NCI-H1436 treated with DMSO at 0.1 percent for 48 hours (cell line): ENCODE measurements at places on chromosomes 5 and 9.

DNA sequence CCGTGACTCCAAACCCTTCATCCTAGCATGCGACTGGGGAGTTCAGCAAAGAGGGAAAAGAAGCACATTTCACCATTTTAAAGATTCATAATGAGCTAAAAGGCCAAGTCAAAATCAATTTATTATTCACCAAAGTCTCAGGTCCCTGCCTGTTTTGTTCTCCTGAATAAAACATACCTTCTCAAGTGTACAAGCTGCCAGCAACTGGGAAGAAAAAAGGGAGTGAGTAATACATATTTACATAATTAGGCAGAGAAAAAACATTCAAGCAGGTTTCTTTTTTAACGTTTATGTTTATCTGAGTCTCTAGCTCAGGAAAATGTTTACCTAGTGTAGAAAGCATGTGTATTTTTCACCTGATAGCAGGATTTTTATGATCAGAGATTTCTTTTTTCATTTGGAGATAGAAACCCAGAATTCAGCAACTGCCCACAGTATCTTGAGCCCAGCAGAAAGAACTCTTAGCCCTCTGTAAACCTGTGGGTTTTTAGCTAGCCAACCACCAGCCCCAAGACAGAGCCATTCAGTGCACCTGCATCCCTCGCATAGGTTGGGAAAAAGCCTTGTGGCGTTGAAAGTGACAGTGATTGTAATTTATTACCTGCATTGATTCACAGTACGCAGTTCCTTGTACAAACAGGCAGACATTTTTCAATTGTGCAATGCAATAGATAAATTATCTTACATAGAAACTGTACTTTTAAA, 117.9 kb upstream of the GRIA1 start:
- DNase-seq, result peak; percentile 84

- DNase-seq, result no peak
These were observed 29.0 kb downstream of the VAV2 start for GRCh38 chr9:133963166-133963565.

- DNase-seq, result no peak
These were observed 31.8 kb downstream of the CCNJL start for GRCh38 chr5:160280384-160281095.

DNA sequence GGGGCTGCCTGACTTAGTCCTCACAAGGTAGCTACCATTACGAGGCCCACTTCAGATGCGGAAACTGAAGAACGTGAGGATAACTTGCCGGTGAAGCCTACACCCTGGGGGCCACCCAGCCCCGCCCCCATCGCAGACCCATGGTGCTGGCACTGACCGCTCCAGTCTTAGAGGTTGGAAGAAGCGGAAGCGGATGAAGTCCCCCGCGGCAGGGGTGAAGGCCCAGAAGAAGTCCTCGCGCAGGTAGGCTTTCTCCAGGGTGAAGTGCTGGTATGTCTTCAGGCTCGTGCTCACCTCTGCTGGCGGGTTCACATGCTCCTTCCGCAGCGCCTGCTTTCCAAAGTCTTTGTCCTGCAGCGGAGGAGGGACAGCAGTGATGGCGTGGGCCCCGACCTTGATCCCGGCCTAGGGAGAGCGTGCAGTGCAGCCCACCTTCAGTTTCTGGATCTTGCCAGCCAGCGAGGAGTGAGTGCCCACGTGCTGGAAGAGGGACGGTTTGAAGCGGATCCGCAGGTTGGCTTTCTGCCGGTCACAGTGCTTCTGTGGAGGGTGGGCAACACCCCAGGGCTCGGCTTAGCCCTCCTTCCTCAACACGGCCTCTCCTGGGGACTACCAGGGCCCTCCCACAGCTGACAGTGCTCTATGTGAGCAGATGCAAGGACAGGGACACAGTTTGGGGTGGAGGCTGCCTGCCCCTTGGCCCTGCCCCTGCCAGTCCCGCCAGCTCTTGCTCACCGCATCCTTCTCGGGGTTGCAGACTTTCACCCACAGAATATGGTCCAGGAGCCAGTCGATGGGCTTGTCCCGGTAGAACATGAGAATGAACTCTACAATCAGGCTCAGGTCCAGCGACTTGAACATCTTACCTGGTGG, 5.2 kb downstream of the LTC4S start:
- no peak for DNase-seq

DNA sequence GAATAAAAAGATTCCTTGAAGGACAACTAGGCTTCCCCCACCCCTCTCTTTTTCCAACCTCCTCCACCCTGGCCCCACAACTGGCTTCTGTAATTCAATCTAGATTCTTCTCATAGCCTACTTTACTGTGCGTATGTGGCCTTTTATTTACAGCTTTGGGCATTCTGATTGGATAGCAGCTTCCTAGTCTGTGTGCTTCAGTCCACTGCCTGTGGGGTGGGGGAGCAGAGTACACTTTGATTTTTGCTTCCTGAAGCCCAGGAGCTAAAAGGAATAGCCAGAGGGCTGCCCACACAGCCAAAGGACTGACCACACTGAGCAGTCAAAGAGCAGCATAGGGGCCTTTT, 30.4 kb downstream of the RUSC2 start:
- no peak for DNase-seq

DNA sequence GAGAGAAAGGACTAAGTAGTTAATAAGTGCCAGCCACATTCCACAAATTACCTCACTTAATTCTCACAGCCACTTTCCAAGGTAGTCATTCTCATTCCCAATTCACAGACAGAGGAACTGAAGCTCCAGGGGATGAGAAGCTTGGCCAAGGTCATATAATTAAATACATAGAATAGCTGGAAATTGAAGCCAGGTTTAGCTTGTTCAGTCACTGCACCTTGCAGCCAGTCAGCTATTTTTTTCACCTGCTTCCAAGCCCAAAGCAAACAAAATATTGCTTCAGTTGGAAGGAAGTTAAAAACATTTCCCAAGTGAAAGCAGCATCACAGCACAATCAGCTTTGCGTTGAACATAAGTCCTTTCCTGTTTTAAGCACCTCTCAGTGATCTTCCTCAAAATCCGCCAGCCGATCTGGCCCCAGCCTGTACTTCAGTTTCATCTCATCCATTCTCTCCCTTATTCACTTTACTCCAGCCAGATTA, 4.8 kb downstream of the ALDH1A1 start:
- no peak for DNase-seq

DNA sequence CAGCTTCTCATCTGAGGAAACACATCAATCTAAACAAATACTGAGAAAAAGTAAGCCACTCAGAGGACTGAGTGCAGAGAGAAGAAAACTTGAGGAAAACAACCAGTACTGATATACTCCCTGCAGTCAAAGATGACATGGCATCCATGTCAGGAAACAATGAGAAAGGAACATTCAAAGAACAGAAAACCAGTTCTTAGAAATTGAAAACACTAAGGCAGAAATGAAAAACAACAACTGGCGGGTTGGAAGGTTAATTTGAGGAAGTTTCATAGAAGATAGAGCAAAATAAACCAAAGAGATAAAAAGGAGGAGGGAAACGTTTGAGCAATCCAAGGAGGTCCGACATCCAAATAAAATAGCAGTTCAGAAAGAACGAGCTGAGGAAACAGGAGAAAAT, 475.2 kb downstream of the HINT1 start:
- no peak for DNase-seq

DNA sequence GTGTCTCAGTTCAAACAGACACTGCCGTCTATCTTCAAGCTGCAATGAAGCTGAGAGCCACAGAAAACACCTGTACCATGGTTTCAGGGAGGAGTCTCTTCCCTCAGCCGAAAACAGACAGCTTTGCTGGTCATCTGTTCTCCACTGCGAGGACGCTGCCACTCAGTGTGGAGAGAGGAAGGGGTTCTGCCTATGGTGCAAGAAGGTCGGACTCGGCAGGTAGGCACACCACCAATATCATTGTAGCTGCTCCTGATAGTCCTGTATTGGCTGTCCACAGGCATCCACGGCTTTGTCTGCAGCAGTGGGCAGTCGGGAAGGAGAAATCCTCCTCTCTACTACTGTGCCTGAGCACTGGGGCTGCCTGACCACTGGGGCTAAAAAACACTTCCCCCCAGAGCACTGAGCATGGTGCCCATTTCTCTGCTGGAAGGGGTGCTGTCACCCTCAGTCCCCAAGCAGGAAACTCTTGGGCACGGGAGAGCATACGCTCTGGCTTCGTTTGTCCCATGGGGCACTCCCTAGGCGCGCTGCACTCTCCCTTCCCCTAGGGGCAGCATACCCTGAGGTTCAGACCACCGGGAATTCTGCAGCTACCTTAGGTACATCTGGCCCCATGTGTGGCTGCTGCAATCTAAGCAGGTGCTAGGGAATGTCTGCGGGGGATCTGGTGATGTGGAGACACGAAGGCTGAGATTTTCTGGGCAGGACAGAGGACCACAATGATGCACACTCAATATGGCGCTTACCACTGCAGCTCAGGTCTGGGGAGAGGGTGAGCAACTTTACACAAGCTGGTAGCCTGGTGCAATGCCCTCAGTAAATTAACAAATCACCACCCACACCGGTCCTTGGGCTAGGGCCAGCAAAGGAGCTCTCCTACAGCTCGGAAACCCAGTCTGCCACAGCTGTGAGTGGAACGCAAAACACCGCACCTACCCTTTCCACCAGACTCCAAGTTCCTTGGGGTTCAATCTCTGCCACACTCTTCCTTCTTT, 880.9 kb upstream of the SEMA6A start:
- no peak for DNase-seq

DNA sequence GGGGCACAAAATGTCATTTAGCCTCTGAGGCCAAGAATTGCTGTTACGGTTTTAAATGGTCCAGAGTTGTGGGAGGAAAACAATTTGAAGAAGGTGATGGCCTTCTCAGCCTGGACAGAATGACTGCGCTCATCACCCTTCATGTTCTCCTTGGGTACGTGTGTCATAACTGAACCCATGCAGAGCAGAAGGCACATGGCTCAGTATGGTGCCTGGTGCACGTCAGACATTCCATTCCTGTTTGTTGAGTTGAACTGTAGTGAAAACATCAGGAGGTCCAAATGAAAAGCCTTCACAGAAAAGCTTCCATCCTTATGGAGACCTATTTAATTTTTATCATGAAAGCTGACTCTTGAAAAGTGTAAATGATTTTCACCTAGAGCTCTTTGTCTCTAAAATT, 133.2 kb downstream of the CFAP90 start:
- no peak for DNase-seq

DNA sequence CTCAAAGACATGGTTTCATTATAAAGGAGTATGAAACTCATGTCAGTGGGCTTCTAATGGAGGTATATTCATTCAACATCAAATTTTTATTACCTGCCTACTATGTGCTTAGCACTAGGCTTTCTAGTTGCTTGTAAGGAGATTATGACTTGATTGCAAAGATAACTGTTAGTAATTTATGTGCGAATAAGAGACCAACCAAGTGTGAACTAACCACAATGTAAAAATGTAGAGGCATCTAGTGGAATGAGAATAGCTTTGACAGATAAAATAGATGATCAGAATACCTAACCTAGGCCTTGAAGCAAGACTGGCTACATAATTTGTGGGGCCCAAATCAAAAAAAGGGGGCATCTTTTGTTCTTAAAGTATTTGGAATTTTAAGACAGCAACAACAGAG, 13.0 kb upstream of the PPP2R2B start:
- no peak for DNase-seq

GRCh38 chr9:91914404-91914803, 35.6 kb downstream of the ROR2 start:
- DNase-seq, result no peak

DNA sequence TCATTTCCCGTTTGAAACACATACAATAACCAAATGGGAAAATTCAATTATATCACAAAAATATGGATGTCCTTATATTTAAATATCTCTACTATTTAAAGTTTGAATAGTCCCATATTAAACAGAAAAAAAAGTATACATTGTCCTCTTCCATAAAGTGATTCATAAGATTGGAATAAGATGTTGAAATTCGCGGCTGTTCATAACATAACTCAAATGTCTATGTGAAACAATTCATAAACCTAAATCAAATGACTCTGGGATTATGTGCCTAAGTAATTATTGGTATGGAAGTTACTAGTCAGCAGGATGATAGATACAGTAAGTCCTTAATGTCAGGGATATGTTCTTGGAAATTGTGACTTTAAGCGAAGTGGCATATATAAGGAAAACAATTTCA, 3.9 kb upstream of the EFNA5 start:
- DNase-seq, result no peak

GRCh38 chr5:180830253-180831138, 27.9 kb upstream of the MGAT1 start:
- DNase-seq, result no peak

- DNase-seq, result no peak
These were observed 107.3 kb upstream of the PTGER4 start for GRCh38 chr5:40572391-40572790.

GRCh38 chr9:70534061-70534460, 119.6 kb upstream of the KLF9 start:
- no peak for DNase-seq

- no peak for DNase-seq
These were observed 29.8 kb downstream of the TNFAIP8 start for GRCh38 chr5:119385536-119386128.

DNA sequence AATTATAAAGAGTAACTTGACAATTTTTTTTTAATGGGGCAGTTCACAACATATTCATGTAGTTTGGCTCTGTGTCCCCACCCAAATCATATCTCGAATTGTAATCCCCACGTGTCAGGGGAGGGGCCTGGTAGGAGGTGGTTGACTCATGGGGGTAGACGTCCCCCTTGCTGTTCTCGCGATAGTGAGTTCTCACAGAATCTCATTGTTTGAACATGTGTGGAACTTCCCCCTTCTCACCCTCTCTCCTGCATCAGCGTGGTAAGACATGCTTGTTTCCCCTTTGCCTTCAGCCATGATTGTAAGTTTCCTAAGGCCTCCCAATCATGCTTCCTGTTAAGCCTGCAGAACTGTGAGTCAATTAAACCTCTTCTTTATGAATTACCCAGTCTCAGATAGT, 40.7 kb downstream of the FBXW11 start:
- no peak for DNase-seq

GRCh38 chr9:68669218-68669617, 35.8 kb upstream of the PIP5K1B start:
- no peak for DNase-seq

DNA sequence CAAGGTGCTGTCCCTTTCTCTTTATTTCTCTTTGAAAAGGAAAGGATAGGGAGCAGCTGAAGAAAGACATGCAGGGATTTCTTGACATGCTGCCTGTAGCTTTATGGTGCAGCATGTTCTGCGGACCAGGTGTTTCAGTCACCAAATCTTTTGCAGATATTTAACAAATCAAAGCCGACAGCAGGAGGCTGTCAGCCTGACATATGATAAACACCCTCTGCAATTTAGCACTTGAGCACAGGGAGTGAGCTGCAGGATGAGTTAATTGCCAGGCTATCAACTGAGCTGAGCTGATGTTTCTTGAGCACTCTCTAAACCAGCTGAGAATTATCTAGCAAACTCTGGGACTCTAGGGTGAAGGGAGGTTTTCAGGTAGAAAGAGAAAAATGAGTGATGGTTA, 212.8 kb upstream of the ATP10B start:
- DNase-seq, result peak; percentile 47

DNA sequence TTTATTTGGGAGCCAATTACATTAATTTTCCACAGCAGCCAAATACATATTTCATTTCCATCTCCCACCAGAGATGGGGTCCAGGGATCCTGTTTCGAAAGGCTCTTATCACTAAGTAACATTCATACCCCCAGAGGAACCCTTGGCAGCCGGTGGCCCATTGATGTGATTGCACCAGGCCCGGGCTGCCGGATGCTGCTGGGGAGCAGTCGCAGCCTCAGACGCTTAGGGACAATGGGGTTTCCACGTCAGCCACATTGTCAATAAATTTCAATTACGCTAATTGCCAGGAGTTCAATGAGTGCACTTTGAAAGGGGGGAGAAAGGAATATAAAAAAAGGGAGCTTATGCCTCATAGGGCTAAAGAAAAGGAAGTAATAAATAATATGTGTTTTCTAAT, 478.8 kb upstream of the ADAMTS16 start:
- peak; percentile 64 for DNase-seq

- DNase-seq, result no peak
These were observed 42.0 kb downstream of the TRPM3 start for GRCh38 chr9:71079451-71079850.
